ENCODE measurements at places on chromosomes 5 and 9.

GRCh38 chr5:149442563-149443182 is 63.6 kb upstream of the IL17B start:
- DNase-seq, result no peak

GRCh38 chr5:81345411-81346003 is 44.1 kb downstream of the ZCCHC9 start:
- no peak for DNase-seq

GRCh38 chr5:9661316-9662015 is 31.3 kb upstream of the TAS2R1 start:
- no peak for DNase-seq

- no peak for DNase-seq
Observed at GRCh38 chr5:3230254-3230653, 365.4 kb upstream of the IRX1 start.

- DNase-seq, result peak; percentile 15
Observed at GRCh38 chr9:36877239-36877638, 156.8 kb downstream of the PAX5 start.

GRCh38 chr5:15902066-15902465 is 277.5 kb downstream of the MARCHF11 start:
- DNase-seq, result no peak

DNA sequence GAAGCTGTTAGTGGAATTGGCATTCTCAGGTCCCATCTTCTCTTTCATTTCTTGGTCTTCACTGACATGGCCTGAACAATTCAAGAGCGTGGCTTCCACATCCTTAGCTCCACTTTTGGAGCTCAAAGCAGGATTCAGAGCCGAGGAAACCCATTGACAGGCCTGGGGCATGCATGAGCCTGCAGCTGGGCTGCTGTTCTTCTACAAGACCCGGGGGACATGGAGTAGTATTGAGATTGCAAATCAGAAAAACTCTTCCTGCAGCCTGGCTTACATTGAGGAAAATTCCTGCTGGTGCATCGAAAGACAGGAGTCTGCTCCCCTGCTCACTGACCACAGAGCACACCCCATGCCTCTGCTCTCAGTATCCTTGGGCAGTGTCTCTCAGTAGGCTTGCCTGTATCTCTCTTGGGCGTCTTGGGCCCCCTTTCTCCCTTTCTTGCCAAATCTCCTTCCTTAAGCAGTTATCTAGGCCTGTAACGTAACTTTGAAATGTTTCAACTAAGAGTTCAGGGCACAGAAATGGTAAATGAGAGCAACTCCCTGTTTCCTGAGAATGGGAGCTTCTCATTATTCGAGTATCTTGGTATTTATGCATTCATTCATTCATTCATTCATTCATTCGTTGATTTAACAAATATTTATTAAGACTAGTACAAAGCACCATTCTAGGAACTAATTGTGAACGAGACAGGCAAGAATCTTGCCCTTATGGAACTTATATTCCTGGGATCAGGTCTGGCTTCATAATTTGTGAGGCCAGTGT is 603.6 kb upstream of the CLINT1 start:
- DNase-seq, result no peak

- no peak for DNase-seq
Observed at GRCh38 chr5:141094481-141095262, at the start of gene PCDHB2. Gene PCDHB2 (plus strand): TSS chr5:141094615. CDS start chr5:141094791, 176 bp downstream.

Measured in GM12864 (cell line).